ENCODE measurements at places on chromosomes 4 and X. TPM values are rescaled to one million over a fixed set of nuclear protein-coding genes. Genes with fewer than 3 reads are reported as not detected.

- peak; percentile 37 for DNase-seq
These were observed 4.0 kb downstream of the HAND2 start for GRCh38 chr4:173526027-173526482.

- no peak for DNase-seq
These were observed 175.8 kb upstream of the NPY2R start for GRCh38 chr4:155032521-155033229.

GRCh38 chr4:124105212-124105611 is 607.3 kb downstream of the ANKRD50 start:
- DNase-seq = no peak

DNA sequence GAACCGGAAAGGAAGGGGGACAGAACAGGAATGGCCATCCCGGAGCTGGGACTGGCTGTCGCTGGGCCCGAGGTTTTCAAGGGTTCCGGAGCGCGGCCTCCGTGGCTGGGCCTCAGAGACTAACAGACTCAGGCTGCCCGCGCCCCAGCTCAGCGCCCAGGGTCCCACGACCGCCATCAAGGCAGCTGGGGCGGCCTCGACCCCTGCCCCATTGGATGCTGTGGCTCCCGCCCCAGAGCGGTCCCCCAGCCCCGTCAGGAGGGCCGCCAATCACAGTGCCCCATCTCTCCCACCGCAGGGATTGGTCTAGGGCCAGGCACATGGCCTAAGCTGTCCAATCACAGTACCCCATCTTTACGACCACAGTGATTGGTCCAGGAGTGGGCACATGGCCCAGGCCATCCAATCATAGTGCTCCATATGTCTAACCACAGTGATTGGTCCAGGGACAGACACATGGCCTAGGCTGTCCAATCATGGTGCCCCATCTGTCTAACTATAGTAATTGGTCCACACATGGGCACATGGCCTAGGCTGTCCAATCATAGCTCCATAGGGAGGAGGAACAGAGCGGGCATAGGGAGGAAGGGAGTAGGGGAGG is 105.3 kb upstream of the NKX1-1 start:
- no peak for DNase-seq

DNA sequence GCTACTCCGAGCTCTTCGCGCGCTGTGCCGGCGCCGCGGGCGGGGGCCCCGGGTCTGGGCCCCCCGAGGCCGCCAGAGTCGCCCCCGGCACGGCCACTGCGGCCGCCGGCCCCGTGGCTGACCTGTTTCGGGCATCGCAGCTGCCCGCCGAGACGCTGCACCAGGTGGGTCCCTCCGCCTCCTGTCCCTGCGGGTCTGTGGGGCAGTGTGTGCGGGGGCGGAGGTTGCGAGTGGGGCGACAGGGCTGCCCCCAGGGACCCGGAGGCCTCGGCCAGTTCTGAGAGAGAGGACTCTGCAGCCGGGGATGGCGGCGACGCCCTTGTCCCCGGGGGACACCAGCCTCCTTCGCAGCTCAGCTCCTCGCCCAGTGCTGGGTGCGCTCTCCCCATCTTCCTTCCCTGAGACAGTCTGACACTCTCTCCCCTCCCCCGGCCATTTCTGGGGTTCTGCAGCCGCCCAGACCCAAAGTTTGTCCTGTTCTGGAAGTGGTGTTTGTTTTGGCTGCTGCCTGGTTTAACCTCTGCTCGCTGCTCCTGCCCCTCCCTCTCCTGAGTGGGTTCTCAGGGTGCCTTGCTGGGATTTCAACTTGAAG is 609 bp downstream of the REPS2 start:
- DNase-seq = no peak

GRCh38 chrX:150868625-150869024 is 29.8 kb downstream of the CD99L2 start:
- DNase-seq = no peak

DNA sequence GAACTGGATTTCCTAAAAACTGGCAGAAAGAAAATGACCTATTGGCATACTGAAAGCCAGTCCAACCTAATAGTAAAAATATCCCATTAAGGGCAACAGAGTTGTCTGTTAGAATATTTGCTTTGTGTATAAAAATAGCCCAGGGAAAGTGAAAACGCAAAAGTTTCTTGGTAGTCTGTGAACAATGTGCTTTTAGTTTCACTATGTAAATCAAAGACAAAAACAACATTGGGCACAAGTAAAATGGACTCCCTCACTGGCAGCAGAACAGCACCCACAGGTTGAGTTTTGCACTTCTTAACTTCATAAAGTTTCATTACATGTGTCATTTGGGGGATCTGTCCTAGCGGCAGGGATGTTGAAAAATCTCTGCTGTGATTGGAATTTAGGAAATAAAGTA is 4.3 kb upstream of the FGG start:
- DNase-seq = no peak

The CDK16 gene
- total RNA-seq = 80.6 TPM

The SPANXN4 gene
- total RNA-seq = not detected

The CT45A1 gene
- total RNA-seq = not detected

The STIM2 gene
- 66.3 TPM for total RNA-seq

The MEPE gene
- total RNA-seq = not detected

All from activated CD8-positive, alpha-beta memory T cell treated with anti-CD3 and anti-CD28 coated beads, Interleukin-2, amount 10 ng/mL, durations not matched to agents 7 days and 5 days (primary cell).